NB4 (cell line): ENCODE measurements at places on chromosomes 5 and 9.

DNA sequence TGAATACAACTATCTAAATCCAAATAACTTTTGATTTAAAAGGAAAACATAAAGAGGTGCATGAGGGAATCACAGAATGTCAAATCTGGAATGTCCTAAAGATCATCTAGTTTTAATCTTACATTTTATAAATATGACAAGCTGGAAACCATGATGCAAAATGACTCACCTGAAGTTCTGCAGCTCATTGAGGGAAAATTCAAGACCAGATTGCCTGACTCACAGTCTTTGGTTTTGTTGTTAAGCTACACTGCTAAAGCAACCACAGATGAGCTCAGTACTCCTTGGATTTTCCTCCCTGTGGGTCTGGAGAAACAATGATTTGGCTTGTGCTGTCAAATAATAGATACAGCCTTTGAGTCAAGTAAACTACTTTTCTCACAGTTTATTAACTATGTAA is 19.1 kb upstream of the EDIL3 start:
- no peak for DNase-seq

- no peak for DNase-seq
Measured at GRCh38 chr9:91678807-91679580, 255.4 kb upstream of the NFIL3 start.

- no peak for DNase-seq
Measured at GRCh38 chr9:130766927-130767307, 68.1 kb upstream of the ABL1 start.

DNA sequence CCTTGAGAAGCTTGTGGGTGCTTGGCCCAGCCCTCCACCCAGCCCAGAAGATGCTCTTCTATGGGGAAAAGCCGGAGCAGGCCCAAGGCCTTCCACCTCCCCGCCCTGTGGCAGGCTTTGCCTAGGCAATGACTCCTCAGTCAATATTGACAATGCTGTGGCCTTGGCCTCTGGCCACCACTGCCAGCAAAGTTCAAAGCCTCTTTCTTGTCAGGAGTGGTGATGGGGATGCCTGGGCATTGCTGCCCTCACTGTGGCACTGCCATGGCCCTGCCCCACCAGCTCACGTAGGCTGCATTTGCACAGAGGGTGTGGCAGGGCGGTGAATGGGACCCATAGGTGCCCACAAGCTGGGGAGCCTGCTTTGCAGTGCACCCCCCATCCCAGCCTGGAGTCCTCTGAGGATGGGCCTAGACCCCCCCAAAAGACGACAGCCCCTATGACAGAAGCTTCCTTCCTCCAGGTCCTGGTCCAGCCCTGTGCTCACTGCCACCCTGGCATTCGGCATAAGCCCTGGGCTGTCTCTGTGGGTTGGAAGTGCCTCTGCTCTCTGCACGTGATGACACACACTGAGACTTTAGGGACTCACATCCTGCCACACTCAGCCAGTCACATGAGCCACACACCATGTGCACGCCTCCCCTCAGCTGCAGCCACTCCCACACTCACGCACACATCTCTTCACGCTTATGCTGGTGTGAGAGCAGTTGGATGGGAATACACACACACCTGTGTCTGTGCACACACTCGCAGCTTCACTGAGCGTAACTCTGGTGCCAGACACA is 31.1 kb downstream of the MORN5 start:
- DNase-seq = no peak

DNA sequence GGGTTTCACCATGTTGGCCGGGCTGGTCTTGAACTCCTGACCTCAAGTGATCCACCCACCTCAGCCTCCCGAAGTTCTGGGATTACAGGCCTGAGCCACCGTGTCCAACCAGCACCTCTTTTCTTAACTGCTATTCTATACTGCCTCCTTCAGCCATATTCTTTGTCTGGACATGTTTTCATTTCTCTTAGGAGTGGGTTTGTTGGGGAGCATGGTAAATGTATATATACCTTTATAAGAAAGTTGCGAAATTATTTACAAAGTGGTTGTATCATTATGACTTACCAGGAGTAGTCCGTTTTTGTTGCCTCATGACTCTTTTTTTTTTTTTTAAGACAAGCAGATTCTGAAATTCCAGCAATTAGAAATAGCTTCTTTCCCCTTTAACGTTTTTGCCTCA is 38.7 kb downstream of the CDC42SE2 start:
- no peak for DNase-seq

DNA sequence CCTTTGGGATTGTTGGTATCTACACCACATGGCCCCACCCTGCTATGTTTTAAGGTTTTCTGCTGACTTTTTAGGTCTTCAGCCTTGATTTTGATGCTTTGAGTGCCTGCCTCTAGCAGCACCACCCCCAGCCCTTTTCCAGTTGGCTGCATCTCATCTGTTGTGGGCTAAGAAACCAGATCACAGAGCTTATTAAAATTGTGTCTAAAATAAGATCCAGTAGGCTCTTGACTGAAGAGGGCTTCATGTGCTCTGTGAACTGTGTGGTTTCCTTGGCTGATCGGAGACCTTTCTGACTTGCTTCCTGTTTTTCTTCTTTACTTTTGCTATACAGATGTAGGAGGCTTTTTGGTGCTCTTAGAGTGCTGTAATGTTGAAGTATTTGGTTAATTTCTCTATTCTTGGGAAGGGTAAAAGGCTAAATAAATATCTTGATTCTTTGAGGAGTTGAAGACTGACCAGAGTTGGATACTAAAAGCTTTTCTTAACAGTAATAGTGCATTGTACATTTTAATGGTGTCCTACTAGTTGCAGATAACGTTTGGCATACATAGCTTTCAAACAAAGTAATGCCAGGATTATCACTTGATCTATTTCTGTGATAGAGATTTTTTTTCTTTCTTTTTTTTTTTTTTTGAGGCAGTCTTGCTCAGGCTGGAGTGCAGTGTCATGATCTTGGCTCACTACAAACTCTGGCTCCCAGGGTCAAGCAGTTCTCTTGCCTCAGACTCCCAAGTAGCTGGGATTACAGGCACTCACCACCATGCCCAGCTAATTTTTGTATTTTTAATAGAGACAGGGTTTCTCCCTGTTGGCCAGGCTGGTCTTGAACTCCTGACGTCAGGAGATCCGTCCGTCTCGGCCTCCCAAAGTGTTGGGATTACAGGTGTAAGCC is 4.5 kb downstream of the UBE2D2 start:
- peak; percentile 83 for DNase-seq

- no peak for DNase-seq
Measured at GRCh38 chr5:38607930-38608564, 51.6 kb upstream of the LIFR start.

DNA sequence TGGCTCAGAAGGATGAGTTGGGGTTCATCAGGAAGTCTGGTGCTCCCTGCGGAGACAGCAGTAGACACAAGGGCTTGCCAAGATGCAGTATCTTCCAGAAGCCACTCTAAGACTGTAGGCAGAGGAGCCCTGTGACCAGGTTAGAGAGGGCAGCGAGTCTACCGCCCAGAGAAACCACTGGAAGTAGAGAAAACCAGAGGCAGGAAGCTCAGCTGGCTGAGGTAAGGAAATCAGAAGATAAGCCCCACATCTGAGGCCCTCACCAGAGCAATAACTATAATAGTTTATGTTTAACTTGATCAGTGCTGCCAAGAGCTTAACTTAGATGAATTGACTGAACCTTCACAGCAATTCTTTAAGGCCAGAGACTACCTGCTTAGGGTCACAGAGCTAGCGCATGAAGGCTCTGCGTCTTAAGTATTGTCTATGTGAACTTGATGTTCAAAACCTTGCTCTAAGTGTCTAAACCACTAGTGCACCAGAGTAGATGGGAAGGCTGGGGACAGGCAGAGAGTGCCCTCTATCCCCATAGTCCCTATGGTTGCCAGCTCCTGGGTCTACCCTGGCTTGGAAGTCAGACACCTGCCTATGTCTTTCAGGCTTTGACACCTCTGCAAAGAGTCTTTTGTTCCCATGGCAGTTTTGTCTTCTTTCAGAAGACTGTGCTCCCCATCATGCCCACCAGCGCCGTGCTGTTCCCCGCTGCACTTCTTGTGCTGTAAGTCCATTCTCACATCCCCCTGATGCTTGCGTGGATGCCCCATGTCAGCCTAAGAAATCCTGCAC is 228.2 kb upstream of the KLF4 start:
- DNase-seq = no peak

DNA sequence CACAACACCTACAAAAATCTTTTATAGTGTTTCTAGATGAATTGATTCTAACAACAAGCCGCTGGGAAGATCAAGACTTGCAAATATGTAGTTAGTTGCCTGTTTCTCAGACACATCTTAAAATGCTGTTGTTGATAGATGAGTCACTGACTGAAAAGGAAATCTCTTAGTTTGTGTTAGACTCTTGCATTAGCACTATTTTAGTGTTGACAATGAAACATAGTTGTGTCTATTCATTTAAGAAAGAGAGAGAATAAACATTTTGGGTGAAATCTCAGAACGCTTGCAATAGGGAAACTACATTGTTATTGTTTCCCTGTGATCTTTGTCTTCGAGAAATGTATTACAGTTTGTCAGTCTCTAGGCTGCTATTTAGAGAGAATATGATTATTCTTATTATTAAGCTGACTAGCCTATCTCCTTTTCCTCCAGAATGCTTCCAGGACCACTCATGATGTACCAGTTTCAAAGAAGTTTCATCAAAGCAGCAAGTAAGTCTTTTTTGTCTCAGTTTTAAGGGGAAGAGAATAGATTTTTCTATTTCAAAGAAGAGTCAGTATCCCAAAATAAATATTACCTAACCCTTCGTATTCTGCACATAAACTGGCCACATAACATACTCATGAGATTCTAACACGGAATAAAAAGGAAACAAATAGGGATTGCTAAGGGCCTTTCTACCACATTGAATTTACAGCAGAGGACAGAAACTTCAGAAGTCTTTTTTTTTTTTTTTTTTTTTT is 285.6 kb downstream of the ARHGAP26 start:
- no peak for DNase-seq

- peak; percentile 31 for DNase-seq
Measured at GRCh38 chr9:136228107-136228875, 17.3 kb downstream of the QSOX2 start.

DNA sequence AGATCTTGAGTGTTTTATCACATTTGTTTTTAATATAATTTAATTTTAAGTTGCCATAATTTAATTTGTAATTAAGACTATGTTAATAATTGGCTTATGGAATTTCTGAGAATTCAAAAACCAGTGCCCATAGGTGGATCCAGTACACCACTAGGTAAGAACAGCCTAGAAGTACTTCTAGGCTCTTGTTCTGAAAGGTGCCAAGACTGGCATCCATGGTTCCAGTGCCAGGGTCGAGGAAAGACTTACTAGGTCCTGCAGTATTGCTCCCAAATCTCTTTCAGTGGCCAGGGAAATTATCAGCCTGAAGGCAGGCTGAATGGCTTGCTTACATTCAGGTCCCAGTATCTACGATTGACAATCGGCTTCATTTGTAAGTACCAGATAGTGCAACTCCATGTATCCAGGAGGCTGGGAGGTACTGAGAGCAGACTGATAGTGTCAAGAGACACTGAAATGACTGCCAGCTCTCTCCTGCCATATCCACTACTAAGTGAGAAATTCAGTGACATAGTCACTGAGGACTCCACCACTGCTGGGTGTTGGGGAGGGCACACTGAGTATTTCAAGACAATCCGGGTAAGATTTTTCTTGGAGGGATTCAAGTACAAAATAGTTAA is 159.2 kb upstream of the CCDC152 start:
- DNase-seq = no peak

DNA sequence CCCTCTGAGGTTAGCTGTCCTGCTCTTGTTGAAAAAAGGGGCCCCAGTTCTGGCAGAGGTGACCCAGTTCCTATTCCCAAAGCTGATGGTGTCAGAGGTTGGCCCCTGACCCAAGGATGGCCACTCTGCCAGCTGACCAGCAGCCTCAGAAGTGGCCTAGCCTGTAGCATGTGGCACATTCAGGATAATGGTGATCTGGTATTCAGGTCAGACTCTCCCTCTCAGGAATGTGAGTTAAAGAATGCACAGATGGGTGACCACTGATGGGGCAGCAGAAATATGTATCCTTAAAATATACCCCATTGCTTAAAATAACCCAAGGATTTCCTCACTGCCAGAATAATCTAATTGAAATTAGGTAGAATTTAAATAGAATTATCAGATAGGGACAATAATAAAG is 369.2 kb downstream of the SEMA5A start:
- no peak for DNase-seq

GRCh38 chr9:107816561-107817021 is 327.0 kb upstream of the KLF4 start:
- DNase-seq = no peak

GRCh38 chr9:136688274-136689107 is 1.2 kb upstream of the AGPAT2 start:
- DNase-seq = peak; percentile 46

DNA sequence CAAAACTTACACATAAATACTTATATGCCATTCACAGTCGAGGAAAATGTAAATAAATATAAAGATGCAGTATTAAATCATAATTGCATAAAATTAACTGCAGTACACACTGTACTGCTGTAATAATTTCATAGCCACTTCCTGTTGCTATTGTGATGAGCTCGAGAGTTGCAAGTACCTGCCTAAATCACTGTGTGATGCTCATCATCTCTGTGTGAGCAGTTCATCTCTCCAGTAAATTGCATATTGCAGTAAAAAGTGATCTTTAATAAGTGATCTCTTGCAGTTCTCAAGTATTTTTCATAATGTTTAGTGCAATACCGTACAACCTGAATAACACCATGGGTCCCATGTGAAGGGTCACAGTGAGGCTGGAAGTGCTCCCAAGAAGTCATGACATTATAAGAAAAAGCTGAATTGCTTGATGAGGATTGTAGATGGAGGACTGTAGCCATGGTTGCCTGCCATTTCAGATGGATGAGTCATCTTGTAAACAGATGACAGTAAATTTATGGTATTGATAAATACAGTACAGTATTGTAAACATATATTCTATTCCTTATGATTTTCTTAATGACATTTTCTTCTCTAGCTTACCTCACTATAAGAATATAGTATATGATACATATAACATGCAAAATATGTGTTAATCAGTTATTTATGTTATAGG is 34.9 kb downstream of the SYK start:
- no peak for DNase-seq

GRCh38 chr9:134661791-134662142 is 20.2 kb downstream of the COL5A1 start:
- no peak for DNase-seq

- peak; percentile 75 for DNase-seq
Measured at GRCh38 chr9:88533951-88534455, 975 bp upstream of the NXNL2 start.

GRCh38 chr5:76225336-76225735 is 142.2 kb downstream of the SV2C start:
- DNase-seq = peak; percentile 14

DNA sequence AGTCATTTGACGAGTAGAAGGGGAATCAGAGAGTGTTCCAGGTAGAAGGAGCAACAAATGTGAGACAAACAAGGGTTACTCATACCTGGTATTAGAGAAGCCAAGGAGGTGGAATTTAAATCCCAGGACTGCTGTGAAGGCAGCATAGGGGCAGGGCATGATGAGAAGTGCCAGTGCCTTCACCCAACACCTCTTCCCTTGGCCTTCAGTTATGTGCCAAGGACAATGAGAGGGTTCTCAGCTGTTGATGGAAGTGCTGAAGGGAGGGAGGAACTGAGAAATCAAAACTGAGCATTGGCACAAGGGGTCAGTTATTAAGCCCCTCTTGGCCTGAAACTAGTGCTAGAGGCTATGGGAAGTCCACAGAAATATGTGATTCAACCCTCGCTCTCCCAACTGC is 50.3 kb downstream of the GARNL3 start:
- DNase-seq = no peak
